ENCODE measurements at places on chromosomes 11 and 22.

DNA sequence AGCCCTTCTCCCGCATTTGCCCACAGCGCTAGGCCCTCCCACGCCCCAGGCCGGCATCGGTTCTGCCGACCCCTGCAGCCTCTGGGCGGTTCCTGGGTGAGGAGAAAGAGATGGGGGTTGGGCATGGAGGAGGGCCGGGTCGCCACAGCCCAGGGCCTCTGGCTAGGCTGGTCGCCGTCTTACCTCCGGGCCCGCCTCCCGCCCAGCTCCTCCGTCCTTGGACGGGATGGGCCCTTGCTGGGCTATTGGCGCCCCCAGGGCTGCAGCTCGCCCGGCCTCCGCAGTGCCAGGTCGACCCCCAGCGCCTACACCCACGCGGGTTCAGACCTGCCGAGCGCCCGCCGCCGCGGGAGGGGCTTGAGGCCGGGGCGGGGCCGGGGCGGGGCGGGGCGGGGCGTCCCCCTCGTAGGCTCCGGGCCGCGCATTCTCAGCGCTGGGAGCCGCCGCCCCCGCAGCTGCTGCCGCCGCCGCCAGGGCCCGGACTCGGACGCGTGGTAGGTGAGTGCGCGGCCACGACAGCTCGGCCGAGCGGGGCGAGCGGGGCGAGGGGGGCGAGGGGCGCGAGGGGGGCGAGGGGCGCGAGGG lies at the start of gene CD151:
CD151 (plus strand) TSS at position 424 of the 585 bp plus-strand sequence. CDS start 3,118 bp downstream, outside the sequence.
- DNase-seq = peak; percentile 29

DNA sequence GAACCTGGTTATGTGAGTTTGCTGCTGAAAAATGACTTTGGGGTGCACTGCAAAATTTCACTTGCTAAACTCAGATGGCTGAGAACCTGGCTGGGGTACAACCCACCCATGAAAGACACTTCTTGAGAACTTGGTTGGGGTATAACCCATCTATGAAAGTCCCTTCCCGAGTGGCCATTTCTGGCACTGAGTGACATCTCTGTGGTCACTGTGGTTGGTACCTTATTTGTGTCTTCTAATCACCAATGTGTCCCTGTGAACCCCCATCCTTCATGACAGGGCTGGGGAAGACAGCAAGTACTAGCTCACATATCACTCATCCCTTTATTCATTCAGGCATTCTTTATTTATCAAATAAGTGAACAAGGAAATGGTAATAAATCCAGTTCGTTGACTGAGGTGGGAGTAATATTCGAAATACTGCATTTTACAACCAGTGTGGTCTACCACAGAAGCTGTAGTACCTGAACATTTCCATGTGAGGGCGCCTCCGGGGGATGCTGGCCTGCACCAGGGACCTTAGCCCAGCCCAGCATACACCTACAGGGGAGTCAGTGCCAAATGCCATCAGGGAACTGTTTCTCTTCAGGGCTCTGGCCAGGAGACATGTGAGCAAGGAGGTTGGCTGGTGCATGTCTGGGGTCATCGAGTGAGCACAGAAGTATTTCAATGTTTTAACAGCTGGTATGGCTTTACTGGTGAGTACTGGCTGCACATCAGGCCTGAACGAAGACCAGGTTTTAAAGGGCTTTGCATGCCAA lies 122.1 kb downstream of the CSNK2A3 start:
- DNase-seq = peak; percentile 35

DNA sequence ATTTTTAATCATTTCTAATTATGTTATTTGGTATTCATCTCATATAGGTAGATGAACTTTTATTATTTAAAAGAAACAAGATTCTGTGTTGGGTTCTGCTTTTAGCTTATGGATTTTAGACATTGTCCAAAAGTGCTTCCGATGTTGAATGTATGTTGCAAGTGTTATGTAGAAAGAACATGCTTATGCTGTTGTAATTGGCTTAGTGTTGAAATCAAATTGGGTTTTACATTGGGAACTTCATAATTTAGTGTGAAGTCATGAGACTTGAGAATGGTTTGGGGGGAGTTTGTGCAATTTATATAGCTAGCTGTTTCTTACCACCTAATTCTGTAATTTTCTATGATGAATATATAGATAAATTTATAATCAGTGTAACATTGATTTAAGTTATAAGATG lies 3.6 kb downstream of the MTMR3 start:
- no peak for DNase-seq

GRCh38 chr11:120682866-120683265 lies 171.3 kb downstream of the GRIK4 start:
- no peak for DNase-seq

- no peak for DNase-seq
Measured at GRCh38 chr11:115901069-115901468, 396.9 kb upstream of the CADM1 start.

DNA sequence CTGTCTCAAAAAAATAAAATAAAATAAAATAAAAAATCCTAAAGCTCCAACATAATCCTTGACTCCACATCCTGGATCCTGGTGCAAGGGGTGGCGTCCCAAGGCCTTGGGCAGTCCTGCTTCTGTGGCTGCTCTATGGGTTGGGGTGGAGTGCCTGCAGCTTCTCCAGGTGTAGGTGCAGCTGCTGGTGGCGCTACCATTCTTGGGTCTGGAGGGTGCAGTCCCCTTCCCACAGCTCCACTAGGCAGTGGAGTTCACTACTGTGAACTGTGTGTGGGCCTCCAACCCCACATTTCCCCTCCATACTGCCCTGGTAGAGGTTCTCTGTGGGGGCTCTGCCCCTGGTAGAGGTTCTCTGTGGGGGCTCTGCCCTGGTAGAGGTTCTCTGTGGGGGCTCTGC lies 6.9 kb upstream of the TBC1D22A start:
- no peak for DNase-seq

DNA sequence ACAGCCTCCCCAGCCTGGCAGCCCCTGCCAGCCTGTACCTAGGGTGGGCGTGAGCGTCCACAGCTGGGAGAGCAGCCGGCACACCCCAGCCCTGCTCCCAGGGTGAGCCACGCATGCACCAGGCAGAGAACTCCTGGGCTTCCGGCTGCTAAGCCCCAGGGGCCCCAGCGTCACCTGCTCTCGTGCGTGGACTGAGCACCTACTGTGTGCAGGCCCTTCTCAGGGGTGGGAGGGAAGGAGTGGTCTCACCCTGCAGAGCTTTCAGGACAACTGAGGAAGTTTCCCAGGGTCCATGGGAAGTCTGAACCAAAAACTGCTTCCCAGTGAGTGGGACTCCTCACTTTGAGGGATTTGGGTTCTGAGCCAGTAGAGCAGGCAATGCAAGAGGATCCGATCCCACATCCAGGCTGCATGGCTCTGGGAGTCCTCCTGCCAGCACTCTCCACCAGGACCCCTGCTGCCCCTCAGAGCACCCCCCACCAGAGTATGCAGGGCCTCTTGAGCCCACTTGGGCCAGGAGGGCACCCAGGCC lies 47.1 kb upstream of the PRODH start:
- DNase-seq = no peak

- DNase-seq = no peak
Measured at GRCh38 chr22:27892811-27893210, 26.2 kb downstream of the PITPNB start.

DNA sequence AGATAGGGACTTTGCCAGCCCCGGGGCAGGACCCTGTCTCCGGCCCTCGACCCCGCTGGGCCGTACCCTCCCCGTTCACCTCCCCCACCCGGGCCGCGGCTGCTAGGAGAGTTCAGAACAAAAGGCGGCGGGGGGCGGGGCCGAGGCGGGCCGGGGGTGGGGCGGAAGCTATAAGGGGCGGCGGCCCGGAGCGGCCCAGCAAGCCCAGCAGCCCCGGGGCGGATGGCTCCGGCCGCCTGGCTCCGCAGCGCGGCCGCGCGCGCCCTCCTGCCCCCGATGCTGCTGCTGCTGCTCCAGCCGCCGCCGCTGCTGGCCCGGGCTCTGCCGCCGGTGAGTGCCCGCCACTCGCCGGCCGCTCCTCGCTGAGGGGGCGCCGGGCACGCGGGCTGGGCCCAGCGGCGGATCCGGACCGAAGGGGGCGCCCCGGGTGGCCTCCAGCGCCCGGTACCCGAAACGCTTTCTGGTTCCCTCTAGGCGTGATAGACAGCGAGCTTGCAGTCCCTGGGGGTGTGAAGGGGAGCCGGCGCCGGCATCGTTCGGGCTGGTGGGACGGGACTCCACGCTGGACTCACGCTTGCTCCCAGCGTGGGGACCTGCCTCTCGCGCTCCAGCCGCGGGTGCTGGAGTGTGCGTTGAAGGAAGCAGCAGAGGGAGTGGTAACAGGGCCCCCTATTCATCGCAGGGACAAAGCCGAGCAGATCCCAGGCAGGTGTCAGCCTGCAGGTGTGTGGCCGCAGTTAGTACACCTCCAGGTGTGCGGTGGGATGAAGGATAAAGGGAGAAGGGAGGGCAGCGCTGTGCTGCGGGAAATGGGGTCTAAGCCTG lies at the start of gene MMP11:
MMP11 (plus strand) TSS at position 201 of the 825 bp plus-strand sequence; CDS start at position 223, 22 bp downstream.
- peak; percentile 34 for DNase-seq

GRCh38 chr11:38756537-38756936 lies 2158.5 kb upstream of the RAG2 start:
- DNase-seq = no peak

DNA sequence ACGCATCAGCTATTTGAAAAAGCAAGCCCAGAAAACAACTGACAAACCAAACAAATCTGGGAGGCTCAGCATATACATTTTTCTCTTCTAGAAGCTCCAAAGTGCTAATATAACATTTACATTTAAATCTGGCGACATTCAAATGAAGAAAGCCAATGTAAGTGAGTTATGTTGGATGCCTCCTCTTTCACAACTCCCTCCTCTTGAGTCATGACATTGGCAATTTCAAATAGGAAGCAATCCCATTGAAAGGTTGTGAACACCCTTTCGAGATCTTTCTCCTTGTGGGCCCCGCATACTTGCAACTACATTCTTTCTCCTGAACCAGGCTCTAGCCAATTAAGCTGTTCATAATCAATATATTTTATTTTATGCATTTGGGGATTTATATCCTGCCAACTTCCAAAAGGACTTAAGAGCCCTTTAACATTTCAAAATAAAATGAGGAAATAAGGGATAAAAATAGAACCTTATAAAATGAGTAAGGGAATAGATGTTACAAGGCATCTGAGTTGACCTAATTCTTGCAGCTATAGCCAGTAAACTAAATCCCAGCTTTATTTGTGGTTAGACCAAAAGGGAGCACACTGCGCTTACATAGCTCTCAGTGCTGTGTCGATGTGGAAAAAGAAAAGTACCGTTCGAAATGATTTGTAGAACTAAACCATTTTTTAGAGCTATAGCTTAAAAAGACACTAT lies 129.5 kb upstream of the SESN3 start:
- no peak for DNase-seq

GRCh38 chr11:99271527-99271926 lies 250.8 kb downstream of the CNTN5 start:
- DNase-seq = no peak

DNA sequence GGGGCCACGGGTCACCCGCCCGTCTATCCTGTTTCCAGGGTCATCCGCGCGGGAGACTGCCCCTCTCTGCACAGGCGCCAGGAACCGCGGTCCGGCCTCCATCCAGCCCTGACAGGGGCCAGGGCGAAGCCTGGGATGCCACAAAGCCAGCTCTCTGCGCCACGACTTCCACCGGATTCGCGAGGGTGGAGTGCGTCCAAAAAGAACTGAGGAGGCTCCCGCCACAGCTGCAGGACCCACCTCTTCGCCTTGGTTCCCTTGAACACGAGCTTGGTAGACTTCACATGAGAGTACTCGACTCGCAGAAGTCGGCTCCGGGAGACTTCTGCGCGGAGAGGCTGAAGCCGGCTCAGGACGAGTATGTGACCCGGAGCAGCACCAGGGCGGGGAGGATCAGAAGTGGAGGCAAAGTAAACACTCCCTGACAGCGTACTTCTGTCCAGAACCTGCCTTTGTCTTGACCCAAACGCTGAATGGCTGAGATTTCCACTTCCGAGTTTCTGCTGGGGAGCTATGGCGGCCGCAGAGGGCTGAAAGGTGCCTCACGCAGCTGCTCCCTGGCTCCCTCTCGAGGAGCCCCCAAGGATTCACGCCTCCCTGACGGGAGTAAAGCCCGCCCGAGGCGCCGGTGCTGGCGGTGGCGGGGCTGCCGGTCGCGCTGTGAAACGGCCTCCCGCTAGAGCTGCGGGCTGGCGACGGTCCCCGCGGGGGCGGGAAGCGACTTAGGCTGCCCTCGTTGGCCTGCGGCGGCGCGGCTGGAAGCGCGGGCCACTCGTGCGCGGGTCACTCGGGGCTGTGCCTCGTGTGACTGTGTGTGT lies 4566.7 kb upstream of the OR11H1 start:
- no peak for DNase-seq

DNA sequence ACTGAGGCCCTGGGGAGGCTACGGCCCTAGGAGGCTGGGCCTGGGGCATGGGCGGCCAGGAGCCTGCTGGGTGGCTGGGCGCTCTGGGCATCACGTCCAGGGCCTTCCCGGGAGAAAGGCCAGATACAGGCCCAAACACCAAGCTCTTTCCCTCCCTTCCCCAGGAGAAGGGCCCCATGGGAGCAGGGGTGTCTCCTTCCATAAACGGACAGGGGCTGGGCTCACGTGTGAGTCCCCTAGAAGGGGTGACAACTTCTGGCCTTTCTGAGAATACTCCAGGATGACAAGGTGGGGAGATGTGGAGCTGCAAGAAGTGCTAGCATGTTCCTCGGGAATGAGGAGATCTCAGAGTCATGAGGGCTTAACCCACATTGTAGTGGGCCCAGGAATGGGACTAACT lies 19.5 kb upstream of the SYT8 start:
- no peak for DNase-seq

- DNase-seq = no peak
Measured at GRCh38 chr22:27679693-27680488, 121.7 kb downstream of the MN1 start.

- no peak for DNase-seq
Measured at GRCh38 chr11:103927535-103927934, 108.9 kb upstream of the DDI1 start.

DNA sequence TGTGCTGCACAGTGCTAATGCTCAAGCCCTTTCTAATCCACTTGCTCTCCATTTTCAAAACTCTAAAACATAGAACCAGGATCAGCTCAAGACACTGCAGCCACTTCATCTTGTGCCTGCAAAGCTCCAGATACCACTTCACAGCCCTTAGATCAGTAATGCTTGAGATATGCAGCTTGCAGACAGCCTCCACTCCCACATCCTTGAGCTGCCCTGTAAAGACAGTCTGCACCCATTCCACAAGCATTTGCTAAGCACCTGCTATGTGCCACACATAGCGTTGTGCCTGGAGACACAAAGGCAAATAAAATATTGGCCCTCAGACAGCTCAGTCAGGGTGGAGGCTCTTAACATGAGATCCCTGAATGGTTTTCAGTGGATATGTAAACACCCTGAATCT lies 192.5 kb upstream of the SNX19 start:
- no peak for DNase-seq

- no peak for DNase-seq
Measured at GRCh38 chr22:40890881-40891280, 29.0 kb upstream of the DNAJB7 start.

DNA sequence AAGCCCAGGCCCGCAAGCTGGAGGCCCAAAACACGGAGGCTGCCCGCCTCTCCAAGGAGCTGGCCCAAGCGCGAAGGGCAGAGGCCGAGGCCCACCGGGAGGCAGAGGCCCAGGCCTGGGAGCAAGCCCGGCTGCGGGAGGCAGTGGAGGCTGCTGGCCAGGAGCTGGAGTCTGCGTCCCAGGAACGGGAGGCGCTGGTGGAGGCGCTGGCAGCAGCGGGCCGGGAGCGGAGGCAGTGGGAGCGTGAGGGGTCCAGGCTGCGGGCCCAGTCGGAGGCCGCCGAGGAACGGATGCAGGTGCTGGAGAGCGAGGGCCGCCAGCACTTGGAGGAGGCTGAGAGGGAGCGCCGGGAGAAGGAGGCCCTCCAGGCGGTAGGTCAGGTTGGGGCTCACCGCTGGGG lies 4.8 kb downstream of the CCDC88B start:
- DNase-seq = no peak
